ENCODE measurements at places on chromosomes 2 and 18. TPM values are rescaled to one million over a fixed set of nuclear protein-coding genes. Genes with fewer than 3 reads are reported as not detected.

DNA sequence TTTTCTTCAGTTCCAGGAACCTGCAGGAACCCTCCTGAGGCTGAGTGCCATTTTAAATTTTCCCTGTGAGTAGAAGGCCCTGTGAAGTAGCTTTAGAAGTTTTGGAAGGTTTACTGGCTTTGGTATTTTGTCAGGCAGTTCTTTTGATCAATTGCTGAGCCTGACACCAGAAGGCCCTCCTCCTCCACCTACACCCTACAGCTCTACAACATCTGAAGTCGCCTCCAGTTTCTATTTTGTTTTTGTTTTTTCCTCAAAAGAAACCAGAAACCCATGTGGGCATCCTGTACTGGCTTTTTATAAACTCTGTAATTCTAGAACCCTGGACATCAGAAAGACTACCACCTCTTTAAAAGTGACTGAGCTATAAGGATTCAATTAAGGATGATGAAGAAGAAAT, 153.7 kb downstream of the NRXN1 start:
- DNase-seq: no peak

DNA sequence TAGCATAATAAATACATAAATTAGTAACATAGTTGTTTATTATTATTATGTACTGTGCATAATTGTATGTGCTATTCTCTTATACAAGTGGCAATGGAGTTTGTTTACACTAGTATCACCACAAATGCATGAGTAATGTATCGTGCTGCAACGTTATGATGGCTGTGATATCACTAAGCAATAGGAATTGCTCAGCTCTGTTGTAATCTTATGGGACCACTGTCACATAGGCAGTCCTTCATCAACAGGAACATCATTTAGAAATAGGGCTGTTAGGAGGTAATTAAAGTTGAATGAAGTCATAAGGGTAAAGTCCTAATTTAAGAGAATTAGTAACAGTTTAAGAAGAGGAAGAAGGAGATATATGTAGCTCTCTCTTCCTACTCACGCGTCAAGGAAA, 33.8 kb downstream of the TEX51 start:
- DNase-seq: no peak

The UCN gene
- 0.80 TPM for total RNA-seq

DNA sequence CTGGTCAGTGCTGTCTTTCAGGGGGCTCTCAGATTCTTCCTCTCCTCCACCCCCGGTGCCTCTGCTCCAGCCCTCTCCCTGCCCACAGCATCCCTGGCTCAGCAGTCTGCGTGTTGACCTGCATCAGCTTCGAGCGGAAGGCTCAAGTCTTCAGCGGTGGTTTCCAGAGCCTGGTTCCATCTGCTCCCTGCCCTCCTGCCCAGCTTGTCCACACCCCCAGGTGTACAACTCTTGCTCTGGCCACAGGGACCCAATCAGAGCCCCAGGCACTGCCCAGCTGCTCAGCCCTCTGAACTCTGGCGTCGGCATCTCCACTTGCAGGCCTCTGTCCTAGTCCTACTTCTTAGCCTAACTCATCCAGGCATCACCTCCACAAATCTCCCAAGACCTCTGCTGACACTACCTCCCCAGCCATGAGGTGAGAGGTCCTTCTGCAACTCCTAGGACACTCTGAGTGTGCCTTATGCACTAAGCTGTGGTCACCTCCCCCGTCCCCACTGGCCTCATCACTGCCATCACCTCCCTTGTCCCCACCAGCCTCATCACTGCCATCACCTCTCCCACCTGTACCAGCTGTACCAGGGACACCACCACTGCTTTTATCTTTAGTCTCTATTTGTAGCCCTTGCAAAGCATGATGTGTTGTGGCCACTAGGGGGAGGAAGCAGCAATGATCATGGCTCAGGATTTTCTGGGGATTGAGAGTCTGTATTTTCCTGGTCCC, 60.9 kb downstream of the EDAR start:
- no peak for DNase-seq

The CCL20 gene
- total RNA-seq: not detected

The KLHL14 gene
- total RNA-seq: 0.32 TPM

The RAB6C gene
- total RNA-seq: 1.6 TPM

DNA sequence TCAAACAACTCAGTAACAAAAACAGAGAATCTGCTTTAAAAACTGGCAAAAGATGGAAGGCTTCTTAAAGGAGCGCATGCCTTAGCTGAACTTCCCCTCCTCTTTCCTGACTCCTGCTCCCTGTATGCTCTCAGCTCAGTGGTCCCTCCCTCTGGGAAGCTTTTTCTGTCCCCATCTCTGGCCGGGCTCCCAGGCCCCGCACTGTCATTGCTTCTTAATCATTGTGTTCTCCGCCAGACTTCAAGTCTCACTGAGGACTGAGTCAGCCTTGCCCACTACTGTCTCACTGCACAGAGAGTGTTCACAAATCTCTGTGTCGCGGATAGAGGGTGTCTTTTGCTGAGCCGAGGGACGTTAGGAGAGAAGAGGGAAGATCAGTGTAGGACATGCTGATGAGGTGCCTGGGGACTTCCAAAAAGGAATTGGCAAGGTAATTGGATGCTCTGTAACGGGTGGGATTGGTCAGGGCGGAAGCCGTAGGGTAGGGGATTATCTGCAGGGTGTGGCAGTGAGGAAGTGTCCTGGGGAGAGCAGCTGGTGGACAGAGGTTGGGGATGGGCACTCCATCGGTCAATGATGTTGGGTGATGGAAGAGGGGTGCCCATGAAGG, 16.2 kb downstream of the TOGARAM2 start:
- DNase-seq: no peak

The CBLN2 gene
- total RNA-seq: not detected

- DNase-seq: no peak
Observed at GRCh38 chr2:226803410-226803809, 3.8 kb upstream of the IRS1 start.

DNA sequence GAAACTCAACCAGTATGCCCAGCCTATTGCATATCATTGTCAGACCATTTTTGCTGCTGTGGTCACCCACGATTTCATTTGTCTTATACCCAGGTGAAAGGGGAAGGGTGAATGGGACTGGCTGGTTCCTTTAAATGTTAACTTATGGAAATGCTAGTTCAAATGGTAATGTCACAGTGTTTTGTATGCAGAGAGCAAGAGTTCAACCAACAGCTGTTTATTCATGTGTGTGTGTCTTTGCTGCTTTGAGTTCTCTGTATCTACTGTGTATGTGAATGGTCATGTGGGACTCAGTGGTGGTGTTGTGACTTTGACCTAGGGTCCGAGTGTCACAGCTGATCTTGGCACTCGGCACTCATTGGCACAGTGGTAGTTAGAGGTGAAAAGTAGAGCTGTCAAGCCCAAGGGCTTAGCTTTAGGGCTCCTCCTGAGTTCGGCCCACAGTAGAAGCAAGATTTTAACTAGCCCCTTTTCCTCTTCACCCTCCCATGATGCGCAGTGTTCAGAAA, 114.6 kb downstream of the NRP2 start:
- DNase-seq: no peak

- DNase-seq: no peak
Observed at GRCh38 chr2:4674007-4674406, 970.6 kb downstream of the DCDC2C start.

The GALR1 gene
- under 0.01 TPM for total RNA-seq

- DNase-seq: peak; percentile 66
Observed at GRCh38 chr2:119387381-119388129, 20.8 kb downstream of the DBI start.

GRCh38 chr2:215019521-215020145, 118.8 kb downstream of the ABCA12 start:
- no peak for DNase-seq

The HOXD4 gene
- total RNA-seq: 1.9 TPM

DNA sequence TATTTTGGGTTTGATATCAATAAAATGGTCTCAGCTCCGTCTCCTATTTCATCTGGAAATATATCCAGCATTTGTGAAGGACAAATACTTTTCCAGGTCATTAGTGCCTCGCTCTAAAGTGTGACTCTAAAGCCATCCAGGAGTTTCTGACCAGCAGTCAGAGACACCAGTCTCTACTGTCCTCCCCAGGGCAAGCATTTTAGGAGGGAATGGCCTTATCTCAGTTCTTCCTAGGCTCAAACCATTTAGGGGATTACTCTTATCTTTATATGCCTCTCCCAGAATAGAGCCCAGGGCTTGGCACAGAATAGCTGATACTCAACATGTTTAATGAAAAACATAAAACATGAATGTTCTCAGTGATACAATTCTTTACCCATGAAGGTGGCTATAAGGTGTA, 187.6 kb downstream of the NAPG start:
- DNase-seq: no peak

The SULT1C2 gene
- not detected for total RNA-seq

The BIRC6 gene
- 245 TPM for total RNA-seq

The PFN4 gene
- not detected for total RNA-seq

DNA sequence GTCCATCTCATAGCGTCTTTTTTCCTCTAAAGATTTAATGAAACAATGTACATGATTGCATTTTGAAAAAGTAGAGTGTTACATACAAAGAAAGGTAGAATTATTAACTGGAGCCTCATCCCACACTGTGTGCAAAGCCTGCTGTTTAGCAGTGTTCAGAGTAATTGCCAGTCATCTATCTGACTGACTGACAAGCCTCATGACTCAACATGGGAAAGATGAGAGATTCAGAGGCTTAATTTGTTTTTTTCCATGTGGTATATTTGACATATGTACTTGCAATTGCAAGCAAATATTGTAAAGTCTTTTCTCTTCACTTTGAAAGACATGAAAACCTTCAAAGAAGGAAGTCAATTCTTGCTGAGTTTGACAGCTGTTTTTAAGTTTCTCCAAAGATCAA, 14.7 kb downstream of the PCARE start:
- DNase-seq: no peak

DNA sequence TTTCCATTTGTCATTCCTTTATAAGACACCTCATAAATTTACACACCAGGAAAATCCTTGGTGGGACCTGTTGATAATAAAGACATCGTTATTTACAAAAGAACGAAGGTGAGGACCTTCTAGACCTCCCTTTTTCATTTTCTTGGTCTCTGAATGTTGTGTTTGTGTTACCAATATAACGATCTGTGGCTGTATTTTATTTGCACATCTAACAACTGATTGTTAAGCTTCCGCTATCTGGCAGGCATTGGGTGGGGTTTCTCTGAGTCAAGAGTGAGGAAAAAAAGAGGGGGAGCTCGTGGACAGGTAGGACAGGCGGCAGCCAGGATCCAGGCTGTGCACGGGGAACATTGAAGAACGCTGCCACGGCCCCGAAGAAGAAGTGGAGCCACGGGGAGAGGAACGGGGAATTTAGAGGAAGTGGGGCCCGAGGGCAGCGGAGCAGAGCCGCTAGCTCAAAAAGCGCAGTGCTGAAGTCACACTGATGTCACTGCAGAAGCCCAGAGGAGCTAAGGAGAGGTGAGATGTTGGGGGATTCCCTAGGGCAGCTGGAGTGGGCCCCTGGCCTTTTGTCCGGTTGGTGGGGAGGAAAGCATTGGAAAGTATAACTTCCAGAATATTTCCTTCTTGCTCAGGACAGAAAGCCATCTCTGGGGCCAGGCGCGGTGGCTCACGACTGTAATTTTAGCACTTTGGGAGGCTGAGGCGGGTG, 20.9 kb upstream of the DNMT3A start:
- DNase-seq: no peak

GRCh38 chr2:120647487-120647886, 88.2 kb upstream of the GLI2 start:
- DNase-seq: no peak

DNA sequence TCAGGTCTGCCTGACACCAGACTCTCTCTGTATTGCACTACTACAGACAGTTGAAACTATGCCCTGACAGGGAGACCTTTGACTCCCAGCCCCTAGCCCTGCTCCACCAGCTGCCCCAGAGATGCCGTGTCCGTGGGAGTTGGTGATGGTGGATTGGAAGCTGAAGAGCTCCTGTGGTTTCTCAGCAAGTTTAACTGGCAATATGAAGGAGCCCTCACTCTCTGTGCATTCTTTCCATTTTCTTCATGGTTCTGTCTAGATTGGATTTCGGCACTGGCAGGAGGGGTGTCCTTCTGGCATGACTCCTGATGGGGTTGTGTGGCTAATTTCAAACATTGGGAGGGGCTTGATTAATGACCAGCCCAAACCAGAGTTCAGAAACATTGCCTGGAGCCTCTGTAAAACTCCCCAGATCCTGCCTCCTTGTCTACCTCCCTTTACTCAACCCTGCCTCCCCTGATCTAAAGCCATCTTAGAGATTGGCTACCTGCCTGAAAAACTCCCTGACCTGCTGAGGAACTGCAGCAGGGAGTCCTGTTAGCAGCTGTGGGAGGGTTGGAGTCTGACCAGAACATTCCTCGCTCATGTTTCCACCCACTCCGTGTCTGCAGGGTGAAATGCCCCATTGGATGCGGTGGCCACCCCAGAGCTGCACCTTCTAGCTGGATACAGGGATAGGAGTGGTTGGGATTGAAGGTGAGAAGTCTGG, 206.9 kb upstream of the SPRED2 start:
- no peak for DNase-seq

GRCh38 chr2:207283356-207283755, 117.6 kb upstream of the KLF7 start:
- no peak for DNase-seq

DNA sequence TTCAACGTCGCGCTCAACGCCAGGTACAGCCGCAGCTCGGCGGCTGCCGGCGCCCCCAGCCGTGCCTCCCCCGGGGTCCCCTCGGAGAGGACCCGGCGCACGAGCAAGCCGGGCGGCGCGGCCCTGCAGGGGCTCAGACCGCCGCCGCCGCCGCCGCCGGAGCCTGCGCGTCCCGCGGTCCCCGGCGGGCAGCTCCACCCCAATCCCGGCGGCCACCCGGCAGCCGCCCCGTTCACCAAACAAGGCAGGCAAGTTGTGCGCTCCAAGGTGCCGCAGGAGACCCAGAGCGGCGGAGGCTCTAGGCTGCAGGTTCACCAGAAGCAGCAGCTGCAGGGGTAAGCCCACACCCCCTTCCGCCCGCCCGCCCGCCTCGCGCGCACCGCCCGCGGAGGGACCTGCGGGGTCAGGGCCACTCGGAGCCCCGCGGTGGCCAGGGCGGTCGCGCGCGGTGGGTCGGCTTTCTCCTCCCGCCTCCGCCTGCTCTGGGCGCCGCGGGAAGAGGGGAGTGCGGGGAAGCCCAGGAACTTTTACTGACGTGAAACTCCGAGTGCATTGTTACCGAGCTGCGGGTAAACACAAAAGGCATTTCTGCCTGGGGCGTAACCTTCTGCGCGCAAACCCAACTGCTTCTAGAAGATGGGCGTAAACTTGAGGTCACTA, 861 bp downstream of the LTBP1 start:
- DNase-seq: no peak

- no peak for DNase-seq
Observed at GRCh38 chr2:54629914-54630857, 93.3 kb upstream of the EML6 start.

GRCh38 chr18:54860941-54861340, 32.7 kb downstream of the RAB27B start:
- no peak for DNase-seq

GRCh38 chr2:84537251-84537650, 21.0 kb downstream of the DNAH6 start:
- DNase-seq: no peak

The LOXHD1 gene
- total RNA-seq: 1.6 TPM

- no peak for DNase-seq
Observed at GRCh38 chr18:68056936-68057335, 540.4 kb upstream of the DSEL start.
